ENCODE measurements at places on chromosomes 11 and 22.

- peak; percentile 47 for DNase-seq
These were observed at the start of gene NOX4 for GRCh38 chr11:89490981-89491690. Gene NOX4, minus strand, starts transcription at chr11:89491375. Its CDS starts 129 bp downstream, at chr11:89491246.

DNA sequence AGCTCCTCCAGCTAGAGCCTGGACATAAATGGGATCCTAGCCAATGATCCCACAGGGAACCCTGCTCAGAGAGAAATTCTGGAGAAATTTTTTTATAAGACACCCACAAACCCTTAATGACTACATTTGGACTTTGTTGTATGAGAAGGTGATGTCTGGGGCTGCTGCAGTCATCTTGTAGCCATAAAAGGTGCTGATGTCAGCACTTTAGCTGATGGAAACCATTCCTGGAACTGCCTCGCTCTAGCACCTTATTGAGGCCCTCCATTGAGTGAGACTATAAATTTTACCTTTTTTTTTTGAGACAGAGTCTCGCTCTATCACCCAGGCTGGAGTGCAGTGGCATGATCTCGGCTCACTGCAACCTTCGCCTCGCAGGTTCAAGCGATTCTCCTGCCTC, 610.7 kb downstream of the OPCML start:
- no peak for DNase-seq

GRCh38 chr11:126341760-126342161, 13.7 kb upstream of the ST3GAL4 start:
- no peak for DNase-seq

DNA sequence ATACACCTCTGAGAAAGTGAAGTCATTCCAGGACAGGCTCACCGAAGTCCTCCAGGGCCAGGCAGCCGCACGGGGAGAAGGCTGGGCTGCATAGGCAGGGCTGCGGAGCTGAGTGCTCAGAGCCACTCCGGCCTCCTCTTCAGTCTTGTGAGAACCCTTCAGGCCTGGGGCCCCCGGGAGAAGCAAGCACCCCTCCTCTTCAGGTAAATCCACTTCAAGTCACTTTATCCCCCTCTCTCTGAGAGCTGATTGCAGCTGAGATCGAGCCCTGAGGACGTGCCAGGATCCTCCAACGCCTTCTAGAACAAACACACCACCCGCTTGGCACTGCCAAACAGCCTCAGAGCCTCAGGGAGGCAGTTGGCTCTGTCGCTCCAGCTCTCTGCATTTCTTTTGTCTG, 1526.3 kb downstream of the BRD1 start:
- DNase-seq = no peak

GRCh38 chr11:78019808-78020207, 3.3 kb downstream of the KCTD14 start:
- no peak for DNase-seq

All from NCI-H526 (cell line).